ENCODE measurements at places on chromosomes 1 and 21.

GRCh38 chr1:155981266-155982088 lies 3.1 kb upstream of the ARHGEF2 start:
- DNase-seq = no peak

DNA sequence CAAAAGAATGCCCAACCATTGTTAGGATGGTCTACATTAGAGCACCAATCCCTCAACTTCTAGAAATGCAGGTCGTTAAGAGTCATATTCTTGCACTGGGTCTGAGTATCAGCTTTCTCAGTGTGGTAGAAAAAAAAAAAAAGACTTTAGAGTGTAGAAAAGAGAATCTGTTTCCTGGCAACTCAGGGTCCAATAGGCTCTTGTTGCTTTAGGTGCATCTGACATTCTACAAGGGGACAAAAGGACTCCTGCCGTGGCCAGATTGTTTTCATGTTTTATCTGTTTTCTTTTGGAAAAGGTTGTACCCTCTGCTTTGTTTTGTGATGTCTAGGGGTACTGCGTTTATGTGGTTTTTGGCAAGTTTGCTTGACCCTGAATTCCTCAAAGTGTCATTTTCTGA lies 105.4 kb upstream of the KCNK2 start:
- no peak for DNase-seq

DNA sequence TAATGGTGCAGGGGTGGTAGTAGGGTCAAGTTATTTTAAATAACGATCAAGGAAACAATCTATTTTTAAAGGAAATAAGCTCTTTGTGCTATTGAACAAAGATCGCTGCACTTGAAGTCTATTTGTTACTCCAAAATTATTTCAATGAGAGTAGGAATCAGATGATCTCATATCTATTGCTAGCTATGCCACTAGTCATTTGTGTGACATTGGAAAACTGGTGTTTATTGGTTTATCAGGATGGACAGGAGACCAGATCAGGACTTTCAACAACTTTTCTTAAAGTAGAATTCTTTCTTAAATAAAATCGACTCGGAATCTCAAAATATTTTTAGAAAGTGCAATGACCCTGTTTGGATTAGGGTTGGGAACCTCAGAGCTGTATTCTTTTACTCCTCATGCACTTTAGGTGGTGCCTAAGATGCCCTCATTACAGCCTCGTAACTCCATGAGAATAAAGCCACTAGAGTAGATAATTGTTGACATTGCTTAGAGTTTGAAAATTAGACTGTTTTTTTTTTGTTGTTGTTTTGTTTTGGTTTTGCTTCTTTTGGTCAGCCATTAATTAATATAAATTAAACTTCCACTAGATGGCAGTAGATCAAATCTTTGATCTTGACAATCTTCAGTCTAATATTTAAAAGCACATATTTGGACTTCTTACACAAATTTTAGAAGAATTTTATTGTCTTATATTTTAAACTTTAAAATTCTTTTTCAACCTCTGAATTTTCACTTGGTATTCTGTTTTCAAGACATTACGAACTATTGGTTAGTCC lies 352.4 kb downstream of the USP25 start:
- DNase-seq = no peak

GRCh38 chr1:8720347-8720746 lies 97.1 kb downstream of the RERE start:
- DNase-seq = no peak

GRCh38 chr1:209497729-209498128 lies 85.8 kb upstream of the CAMK1G start:
- DNase-seq = no peak

GRCh38 chr1:243407284-243408018 lies 151.6 kb downstream of the SDCCAG8 start:
- no peak for DNase-seq

DNA sequence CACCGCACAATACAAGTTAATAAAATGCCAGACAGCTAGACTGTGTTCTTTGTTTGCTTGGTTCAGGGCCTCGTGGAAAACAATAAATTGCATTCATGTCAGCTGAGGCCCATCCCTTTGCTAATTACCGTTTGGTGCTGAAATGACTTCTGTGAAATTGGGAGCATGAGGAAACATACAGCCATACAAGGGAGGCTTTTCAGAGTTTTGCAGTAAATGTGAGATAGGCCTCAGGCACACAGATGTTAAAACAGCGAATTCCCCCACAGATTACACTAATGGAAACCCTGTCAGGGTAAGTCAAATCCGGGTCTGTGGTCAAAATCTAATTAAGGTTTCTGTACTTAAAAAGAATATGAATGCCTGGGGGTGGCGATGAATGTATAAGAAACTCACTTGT lies 173.5 kb upstream of the LMO4 start:
- DNase-seq = no peak

- no peak for DNase-seq
Observed at GRCh38 chr1:24540906-24541710, 14.8 kb upstream of the NCMAP start.

DNA sequence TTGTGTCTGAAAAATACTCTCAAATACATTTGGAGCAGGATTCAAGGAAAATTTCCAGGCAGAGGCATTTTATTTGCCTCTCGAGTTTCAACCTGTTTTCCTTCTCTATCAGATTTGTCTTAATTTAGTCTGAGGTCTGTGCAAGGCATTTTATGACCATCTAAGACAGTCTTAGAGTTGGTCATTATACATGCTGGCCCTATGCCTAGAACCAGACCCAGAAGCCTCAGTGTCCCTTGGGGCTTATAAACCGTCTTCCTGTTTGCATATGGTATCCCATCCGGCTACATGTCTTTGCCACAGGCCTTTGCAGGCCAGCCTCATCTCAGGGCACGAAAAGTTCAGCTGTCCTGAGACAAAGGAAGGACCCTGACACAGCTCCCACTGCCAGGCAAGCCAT lies 346.1 kb downstream of the SIPA1L2 start:
- DNase-seq = no peak

- no peak for DNase-seq
Observed at GRCh38 chr1:32876341-32877210, 5.9 kb upstream of the FNDC5 start.
